ENCODE measurements at places on chromosomes 3 and 15. TPM values are rescaled to one million over a fixed set of nuclear protein-coding genes. Genes with fewer than 3 reads are reported as not detected.

Gene GNAT1
- not detected for total RNA-seq

Gene GADL1
- total RNA-seq: not detected

Gene SEMA6D
- total RNA-seq: not detected

Gene TMPRSS7
- total RNA-seq: not detected

Gene ALDH1A2
- total RNA-seq: 398 TPM

Gene EIF3J
- 153 TPM for total RNA-seq

Gene FYCO1
- 13.8 TPM for total RNA-seq

Gene ABI3BP
- total RNA-seq: 0.24 TPM

Gene FAM227B
- total RNA-seq: 6.6 TPM

Gene PTX3
- total RNA-seq: 0.20 TPM

Gene UROC1
- not detected for total RNA-seq

Gene HACL1
- total RNA-seq: 31.5 TPM

Gene KBTBD13
- total RNA-seq: 0.11 TPM

Gene LMAN1L
- total RNA-seq: not detected

Gene RSRC1
- 50.1 TPM for total RNA-seq

Gene SLC9C1
- total RNA-seq: not detected

Gene CHRFAM7A
- not detected for total RNA-seq

Gene EAF2
- 4.9 TPM for total RNA-seq

Gene FETUB
- not detected for total RNA-seq

Gene CCDC9B
- total RNA-seq: 0.33 TPM

Gene GOLGA8T
- total RNA-seq: not detected

Gene C15orf62
- total RNA-seq: 0.45 TPM

Gene USF3
- 4.4 TPM for total RNA-seq

Gene TTLL13
- 0.11 TPM for total RNA-seq

Gene SLC28A2
- not detected for total RNA-seq

Gene CPEB1
- 13.7 TPM for total RNA-seq

Gene FEZF2
- total RNA-seq: not detected

Gene GPR15
- total RNA-seq: 0.13 TPM

Gene TIMP4
- not detected for total RNA-seq

Gene TUSC7
- total RNA-seq: not detected

Gene DLEC1
- 0.02 TPM for total RNA-seq

Gene AP3B2
- total RNA-seq: 0.18 TPM

Gene CMTM6
- 19.5 TPM for total RNA-seq

Gene SH3GL3
- 8.9 TPM for total RNA-seq

Gene SNRK
- total RNA-seq: 11.5 TPM

Gene CTXN2
- not detected for total RNA-seq

Gene MCTP2
- total RNA-seq: 0.07 TPM

Gene PAQR5
- not detected for total RNA-seq

Gene FOXL2NB
- total RNA-seq: 10.2 TPM

Gene GATM
- total RNA-seq: 0.58 TPM

Gene VIPR1
- 0.34 TPM for total RNA-seq

Gene MITF
- total RNA-seq: 16.5 TPM

Gene LRRC28
- 9.3 TPM for total RNA-seq

Gene REC114
- total RNA-seq: 0.20 TPM

Gene PAQR9
- 0.58 TPM for total RNA-seq

Gene CCNB2
- 90.4 TPM for total RNA-seq

All from K562 (cell line).